ENCODE measurements at places on chromosomes 5 and 9.

DNA sequence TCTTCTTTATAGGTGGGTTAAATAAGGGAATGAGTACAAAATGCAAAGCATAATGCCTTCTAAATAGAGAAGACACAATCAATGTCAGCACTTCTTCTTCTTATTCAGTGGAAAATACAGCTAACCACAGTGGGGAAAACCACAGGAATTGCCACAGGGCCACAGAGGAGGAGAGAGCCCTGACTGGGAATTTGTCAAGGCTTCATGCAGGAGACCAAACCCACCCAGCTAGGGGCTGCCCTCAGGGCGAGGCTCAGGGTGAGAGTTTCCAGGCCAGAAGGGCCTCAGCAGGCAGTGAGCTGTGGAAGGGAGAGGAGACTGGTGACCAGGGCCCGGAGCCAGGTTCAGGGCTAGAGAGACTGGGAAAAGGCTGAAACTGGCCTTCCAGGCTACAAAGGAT lies 279.1 kb downstream of the MSX2 start:
- DNase-seq = no peak

DNA sequence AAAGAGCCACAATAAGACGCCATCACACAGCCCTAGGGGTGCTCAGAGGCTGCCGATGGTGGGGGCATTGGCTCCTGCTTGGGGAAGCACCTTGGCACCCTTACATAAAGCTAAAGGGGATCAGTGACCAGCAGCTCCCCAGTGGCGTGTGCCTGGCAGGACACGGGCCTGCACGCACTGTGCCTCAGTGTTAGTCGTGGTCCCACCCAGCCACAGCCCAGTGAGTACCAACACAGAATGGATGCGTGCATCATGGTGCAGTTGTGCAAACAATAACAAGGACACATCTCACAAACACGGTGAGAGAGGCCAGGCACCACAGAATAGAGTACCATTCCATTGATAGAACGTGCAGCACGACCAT lies 103.2 kb downstream of the WNK2 start:
- no peak for DNase-seq

DNA sequence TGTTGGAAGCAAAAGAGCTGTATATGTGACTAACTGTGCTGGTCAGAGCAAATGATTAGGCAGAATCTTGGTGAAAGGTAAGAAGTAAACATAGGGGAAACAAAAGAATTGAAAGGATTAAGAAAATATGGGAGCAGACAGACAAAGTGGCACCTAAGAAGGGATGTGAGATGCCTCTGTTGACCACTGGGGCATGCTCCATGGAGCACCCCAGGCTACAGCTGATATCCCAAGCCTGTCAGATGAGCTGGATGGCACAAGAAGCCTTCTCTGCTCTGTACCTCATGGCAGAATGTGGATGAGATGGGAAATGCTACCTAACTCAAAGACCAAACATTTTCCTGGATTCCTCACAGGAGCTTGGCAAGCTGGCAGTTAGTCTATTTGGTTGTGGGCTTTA lies 89.3 kb upstream of the SLIT3 start:
- no peak for DNase-seq

DNA sequence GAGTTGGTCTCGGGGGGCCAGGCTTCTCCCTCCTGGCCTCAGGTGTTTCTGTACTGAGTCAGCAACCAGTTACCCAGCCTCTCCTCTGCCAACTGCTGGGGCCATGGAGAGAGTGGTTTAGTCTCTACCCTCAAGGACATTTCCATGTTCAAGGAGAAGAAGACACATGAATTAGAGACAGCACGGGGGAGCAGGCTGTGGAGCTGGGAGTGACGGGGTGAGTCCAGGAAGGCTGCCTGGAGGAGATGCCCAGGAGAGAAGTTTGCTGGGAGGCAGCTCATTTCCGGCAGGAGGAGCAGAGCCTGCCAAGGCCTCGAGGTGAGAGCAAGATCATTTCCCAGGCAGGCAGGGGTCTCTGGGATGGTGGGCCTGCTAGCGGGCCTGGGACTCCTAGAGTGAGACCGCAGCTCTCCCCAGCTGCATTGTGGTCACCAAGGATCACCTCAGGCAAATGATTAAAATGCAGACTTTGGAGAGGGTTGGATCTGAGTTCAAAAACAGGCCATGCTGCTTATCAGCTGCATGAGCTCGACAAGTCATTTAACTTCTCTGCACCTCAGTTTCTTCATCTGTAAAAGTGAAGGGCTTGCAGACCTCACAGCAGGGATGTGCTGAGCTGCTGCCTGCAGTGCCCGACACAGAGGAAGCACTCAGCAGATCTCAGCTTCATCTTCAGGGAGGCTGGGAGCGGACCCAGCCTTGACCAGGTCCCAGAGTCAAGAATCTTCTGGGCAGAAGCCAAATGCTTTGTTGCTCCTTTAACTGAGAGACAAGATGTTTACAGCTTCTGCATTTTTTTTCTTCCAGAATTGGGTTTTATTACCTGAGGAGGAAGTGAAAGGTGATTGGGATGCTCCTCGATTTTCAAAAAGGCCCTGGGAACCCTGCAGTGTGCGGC lies 35.2 kb downstream of the NEK6 start:
- no peak for DNase-seq

GRCh38 chr9:19030899-19031298 lies 2.1 kb downstream of the SAXO1 start:
- DNase-seq = no peak

DNA sequence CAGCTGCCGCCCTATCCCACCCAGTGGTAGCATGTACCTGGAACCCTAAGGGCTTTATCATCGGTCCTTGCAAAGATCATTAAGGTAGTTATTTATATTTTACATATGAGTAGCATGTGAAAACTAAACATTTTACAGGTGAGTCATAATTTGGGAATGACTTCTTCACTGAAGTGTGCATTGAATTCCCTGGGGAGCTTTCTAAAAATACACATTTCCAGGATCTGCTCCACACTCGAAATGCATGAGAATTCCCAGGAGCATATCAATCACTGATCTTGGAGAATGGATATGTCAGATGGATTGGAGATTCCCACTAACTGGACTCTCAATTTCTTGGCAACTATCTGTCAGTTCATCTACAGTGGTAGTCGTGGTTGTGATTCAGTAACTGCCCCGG lies 717.5 kb downstream of the IRX1 start:
- DNase-seq = no peak

GRCh38 chr5:141734501-141735229 lies 52.6 kb upstream of the ARAP3 start:
- DNase-seq = no peak

Measured in activated naive CD4-positive, alpha-beta T cell (primary cell).